ENCODE measurements at places on chromosomes 2 and 18. TPM values are rescaled to one million over a fixed set of nuclear protein-coding genes. Genes with fewer than 3 reads are reported as not detected.

- no peak for DNase-seq
These were observed 122.2 kb downstream of the BCL2 start for GRCh38 chr18:63197246-63197869.

GRCh38 chr2:174618179-174618578, 20.6 kb upstream of the WIPF1 start:
- DNase-seq = no peak

The INHBB gene
- 2.4 TPM for total RNA-seq

- no peak for DNase-seq
These were observed 1162.7 kb upstream of the ZEB2 start for GRCh38 chr2:145682546-145683157.

- DNase-seq = no peak
These were observed 1.2 kb downstream of the PCARE start for GRCh38 chr2:29072971-29073725.

GRCh38 chr2:163812926-163813520, 77.2 kb upstream of the FIGN start:
- no peak for DNase-seq

The CRYGA gene
- not detected for total RNA-seq

GRCh38 chr2:85189606-85190270, 56.5 kb downstream of the TCF7L1 start:
- DNase-seq = no peak

The PPM1B gene
- total RNA-seq = 16.3 TPM

GRCh38 chr2:180790891-180791290, 189.5 kb upstream of the UBE2E3 start:
- no peak for DNase-seq

The TMEFF2 gene
- not detected for total RNA-seq

- no peak for DNase-seq
These were observed 342.9 kb downstream of the PARD3B start for GRCh38 chr2:204888222-204888621.

- no peak for DNase-seq
These were observed 74.2 kb downstream of the VWA3B start for GRCh38 chr2:98161186-98161585.

DNA sequence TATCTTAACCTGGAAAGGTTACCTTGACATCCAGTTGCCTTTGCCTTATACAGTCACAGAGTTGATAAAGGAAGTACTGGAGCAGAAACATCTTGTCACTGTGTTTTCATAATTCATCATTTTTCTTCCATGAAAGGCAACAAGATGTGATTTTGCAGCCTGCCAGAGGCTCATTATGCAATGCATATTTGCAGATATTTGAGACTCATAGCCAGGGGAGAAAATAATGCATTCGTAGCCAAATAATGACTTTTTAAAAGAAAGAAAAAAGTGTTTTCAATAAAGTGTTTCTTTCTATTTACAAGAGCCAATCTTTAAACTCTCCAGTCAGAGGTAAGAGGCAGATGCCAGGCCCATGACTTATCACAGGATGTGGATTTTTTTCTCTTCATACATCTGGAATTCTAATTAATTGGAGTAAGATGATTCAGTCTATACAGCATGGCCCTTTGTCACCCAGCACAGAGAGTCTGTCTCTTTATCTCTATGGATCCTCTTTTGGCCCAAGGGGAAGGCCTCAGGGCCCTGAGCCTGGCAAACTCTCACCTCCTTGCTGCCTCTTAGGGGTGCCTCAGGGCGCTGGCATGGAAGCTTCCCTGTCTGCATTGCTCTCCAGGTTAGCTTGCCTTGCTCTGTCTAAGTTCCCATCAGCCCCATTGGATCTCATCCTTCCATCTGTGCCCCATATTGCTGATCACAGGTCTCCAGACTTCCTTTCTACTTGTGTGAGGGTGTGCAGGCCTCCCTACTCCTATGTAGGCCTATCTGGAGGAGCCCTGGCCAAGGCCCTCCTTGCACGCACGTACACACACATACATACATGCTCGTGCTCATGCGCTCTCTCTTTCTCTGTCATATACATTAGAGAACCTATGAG, 247.7 kb downstream of the TPGS2 start:
- DNase-seq = no peak

- no peak for DNase-seq
These were observed 35.9 kb downstream of the SOWAHC start for GRCh38 chr2:109649736-109650695.

GRCh38 chr18:39781565-39781964, 2173.5 kb upstream of the PIK3C3 start:
- DNase-seq = no peak

The ATOH8 gene
- total RNA-seq = 3.4 TPM

GRCh38 chr2:150690870-150691269, 203.4 kb upstream of the RND3 start:
- DNase-seq = no peak

The ABCG8 gene
- total RNA-seq = not detected

The NAT8 gene
- not detected for total RNA-seq

The HSBP1L1 gene
- 5.6 TPM for total RNA-seq

The VWA3B gene
- total RNA-seq = not detected

The SPP2 gene
- total RNA-seq = not detected

The CHRNG gene
- not detected for total RNA-seq

- DNase-seq = no peak
These were observed 288.6 kb downstream of the NDUFA10 start for GRCh38 chr2:239736358-239737143.

DNA sequence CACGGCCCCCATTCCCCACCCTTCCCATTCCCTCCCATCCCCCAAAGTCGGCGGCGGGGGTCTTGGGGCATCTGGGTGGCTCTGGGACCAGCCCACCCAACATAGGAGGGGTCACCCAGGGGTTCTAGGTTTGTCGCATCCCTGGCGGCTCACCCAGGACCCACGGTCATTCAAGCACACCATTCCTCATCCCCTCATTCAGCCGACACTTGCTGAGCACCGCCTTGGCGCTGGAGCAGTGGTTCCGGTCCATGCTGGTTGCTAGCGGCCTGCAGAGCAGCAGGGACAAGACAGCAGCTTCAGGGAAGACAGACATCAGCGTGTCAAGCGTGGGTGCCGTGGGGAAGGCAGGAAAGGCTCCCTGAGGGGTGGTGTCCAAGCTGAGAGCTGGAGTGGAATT, 50.5 kb upstream of the OTOS start:
- DNase-seq = no peak

DNA sequence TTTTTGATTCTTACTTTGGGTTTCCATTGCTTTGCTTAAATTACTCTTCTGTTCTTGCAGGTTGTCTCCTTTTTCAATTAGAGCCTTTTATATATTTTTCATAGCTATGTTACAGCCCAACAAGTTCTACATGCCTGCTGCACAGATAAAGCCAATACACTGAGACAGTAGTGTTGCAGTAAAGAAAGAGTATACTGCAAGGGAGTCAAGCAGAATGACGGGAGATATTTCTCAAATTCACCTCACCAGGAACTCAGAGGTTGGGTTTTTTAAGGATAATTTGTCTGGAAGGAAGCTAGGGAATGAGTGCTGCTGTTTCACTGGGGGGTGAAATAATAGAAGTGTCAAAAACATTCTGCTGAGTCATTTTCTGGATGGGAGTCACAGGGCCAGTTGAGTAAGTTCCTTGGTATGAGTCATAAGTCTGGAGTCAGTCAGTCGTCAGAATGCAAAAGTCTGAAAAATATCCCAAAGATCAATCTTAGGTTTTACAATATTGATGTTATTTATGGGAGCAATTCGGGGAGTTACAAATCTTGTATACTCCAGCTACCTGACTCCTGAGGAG, 193.0 kb upstream of the RGPD4 start:
- no peak for DNase-seq

GRCh38 chr2:71720596-71721361, 267.4 kb downstream of the DYSF start:
- DNase-seq = no peak

GRCh38 chr2:11073251-11073650, 82.0 kb upstream of the SLC66A3 start:
- no peak for DNase-seq

DNA sequence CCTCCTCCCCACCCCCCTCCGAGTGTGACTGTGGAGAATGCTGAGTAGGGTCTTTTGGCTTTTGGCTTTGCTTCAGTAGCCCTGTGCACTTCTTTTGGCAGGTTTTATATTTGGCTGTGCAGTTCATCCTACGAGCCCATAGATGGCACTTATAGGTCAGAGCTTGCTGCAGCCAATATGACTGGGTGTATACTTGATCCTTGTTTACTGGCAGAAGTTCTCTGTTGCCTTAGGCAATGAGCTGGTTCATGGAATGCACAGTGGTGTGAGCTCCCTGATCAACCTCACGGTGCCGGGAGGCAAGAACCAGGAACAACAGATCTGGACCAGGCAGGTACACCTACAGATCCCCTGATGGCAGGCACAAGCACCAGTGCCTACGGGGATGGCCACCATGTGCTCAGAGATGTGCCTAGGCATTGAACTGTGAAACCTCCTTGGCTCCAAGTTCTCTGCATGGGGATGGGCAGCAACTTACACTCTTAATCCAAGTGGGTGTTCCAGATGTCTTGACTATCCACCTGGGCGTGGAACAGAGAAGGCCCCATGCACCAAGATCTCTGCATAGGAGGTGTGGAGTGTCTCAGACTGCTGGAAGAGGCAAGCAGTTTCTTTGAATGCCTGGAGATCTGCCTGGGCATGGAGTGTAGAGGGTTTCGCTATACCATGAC, 190.4 kb downstream of the KIAA1328 start:
- no peak for DNase-seq

- DNase-seq = no peak
These were observed 11.3 kb upstream of the DPP4 start for GRCh38 chr2:162085090-162085891.

The IWS1 gene
- 46.2 TPM for total RNA-seq

All from glomerular endothelial cell (primary cell).